ENCODE measurements at places on chromosomes 7 and 10.

DNA sequence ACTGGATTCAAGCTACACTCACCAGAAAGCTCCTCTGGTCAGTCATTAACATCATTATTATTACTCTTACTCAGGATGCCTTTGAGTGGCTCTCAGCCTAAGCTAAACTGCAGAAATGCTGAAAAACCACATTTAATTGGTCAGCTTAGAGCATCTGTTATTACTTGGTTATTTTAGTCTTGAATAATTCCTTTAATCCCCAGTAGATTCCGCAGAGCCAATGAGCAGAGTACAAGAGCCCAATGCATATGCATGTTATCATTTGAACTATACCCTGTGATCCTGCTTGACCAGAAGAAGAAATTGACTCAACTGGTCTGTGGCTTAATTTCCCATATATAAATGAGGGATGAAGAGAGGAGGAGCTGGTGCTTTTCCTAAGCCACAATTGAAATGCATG lies 417.6 kb upstream of the C7orf33 start:
- no peak for DNase-seq

- no peak for DNase-seq
These were observed 115.8 kb upstream of the SORCS1 start for GRCh38 chr10:107280293-107280692.

- DNase-seq, result no peak
These were observed 29.9 kb downstream of the CALML5 start for GRCh38 chr10:5469353-5470061.

GRCh38 chr10:116633216-116633600 lies 12.5 kb downstream of the PNLIPRP2 start:
- DNase-seq, result no peak

GRCh38 chr7:150945171-150945852 lies 32.8 kb downstream of the KCNH2 start:
- DNase-seq, result no peak

DNA sequence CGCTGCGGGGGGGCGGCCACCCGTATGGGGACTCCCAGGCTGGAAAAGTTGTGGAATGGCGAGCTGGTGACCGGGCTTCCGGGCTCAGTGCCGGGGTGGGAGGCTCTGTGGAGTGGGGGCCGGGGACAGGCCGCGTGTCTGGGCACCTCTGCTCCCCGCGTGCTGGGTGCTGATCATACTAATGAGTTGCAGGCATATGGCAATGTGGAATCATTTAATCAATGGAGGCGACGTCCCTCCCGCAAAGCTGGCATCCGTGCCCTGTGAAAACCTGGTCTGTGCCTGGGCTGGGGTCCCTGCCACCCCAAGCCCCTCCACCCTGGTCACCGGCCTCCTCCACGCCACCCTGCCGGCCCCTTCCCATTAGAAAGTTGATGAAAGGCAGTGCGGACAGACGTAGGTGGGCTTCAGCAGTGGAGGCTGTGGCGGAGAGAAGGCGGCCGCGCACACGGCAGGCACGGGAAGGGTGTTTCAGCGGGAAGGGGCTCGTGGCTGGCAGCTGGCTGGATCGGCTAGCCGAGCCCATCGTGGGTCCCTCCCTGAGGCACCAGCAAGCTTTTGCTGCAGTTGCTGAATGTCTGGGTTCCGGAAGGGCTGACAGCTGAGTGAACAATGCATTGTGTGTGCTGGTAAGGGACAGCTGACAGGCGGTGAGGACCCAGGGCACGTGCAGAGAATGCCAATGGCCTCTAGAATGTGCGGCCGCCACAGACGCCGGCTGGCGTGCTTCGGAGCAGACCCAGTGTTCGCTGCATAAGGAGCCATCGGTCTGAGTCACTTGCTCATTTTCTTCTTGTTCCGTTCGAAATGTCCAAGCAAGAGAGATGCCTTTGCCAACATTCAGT lies 1.5 kb downstream of the ADGRA1 start:
- DNase-seq, result no peak

DNA sequence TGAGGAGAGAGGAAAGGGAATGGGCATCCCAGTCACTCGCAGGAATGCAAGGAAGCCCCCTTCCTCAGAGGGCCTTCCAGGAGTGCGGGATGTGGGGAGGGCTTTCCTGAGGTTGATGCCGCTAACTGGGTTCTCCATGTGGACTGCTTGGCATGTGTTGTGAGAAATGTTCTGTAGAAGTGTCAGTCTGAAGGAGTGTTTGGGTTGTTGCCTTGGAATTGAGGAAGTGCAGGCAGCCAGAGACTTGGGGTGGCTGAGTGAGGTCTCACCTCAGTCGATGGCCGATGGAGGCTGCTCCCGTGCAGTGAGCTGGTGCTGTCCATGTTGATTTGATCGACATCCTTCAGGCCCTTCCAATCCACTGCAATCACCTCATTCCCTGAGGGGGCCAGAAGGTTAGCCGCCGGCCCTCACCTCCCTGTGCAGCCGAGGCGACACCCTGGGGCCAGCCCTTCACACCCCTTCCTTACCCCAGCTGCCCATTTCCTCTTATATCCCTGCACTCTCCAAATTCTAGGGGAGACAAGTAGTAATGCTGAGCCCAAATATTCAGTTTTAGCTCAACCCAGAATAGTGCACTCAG lies 2.7 kb downstream of the FAM131B start:
- peak; percentile 5 for DNase-seq

DNA sequence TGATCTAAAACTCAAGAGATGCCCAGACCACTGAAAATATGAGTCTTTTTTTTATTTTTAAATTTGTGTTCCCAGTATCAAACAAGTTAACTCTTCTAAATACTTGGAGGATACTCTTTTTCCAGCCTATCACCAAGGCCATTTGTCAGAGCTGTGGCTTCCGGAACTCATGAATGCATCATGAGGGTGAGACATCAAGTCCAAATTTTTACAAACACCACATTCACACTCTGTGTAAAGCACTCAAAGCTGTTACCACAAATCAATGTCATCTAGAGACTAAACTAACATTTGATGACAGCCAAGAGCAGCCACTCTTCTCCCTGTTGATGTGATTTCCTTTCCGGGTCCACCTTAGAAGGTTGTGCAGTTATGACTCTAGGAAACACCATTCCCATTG lies 43.8 kb upstream of the ARID5B start:
- no peak for DNase-seq

DNA sequence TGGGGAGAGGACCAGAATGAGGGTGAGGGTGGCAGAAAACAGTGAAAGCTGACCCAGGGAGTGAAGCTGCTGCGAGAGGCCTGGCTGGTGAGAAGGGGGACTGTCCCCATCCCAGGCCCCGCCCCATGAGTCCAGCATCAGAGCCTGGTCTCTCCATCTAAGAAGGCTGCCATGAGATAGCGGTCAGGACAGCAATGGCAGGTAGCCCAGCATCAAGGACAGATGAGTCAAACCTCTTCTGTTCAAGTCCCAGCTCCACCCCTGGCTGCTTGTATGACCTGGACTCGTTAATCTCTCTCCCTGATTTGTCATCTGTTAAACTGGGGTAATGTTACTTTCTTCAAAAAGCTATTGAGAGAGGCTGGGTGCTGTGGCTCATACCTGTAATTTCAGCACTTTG lies 22.2 kb downstream of the GPNMB start:
- no peak for DNase-seq

DNA sequence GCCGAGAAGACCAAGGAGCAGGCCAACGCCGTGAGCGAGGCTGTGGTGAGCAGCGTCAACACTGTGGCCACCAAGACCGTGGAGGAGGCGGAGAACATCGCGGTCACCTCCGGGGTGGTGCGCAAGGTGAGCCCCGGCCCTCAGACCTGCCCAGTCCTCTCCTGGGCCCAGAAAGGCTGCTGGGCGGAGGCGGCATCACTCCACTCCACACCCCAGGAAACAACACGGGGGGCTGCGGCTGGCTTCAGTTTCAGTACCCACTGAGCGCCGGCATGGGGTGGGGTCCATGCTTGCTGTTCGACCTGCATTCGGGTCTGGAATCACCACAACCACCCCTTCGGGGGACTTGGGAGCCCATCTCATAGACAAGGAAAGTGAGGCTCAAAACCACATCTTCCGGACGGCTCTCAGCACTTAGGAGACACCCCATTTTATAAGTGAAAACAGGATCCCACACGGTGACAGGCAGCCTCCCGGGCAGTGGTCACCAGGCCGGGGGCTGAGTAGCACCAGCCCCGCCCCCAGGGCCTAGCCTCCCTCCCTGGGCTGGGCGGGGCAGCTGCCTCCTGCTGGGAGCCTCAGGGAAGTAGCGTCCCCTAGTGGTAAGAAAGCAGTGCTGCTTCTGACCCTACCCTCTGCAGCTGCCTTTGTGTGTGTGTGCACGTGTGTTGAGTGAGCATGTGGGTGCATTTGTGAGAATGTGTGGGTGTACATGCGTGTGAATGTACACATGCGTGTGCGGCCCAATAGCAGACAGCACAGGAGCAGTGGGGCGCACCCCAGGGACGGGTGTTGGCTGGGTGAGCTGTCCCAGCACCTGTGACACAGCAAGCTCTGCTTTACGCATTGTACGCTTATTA lies 1.8 kb downstream of the SNCG start:
- DNase-seq, result no peak

GRCh38 chr7:29839921-29840320 lies 33.6 kb downstream of the WIPF3 start:
- DNase-seq, result no peak

DNA sequence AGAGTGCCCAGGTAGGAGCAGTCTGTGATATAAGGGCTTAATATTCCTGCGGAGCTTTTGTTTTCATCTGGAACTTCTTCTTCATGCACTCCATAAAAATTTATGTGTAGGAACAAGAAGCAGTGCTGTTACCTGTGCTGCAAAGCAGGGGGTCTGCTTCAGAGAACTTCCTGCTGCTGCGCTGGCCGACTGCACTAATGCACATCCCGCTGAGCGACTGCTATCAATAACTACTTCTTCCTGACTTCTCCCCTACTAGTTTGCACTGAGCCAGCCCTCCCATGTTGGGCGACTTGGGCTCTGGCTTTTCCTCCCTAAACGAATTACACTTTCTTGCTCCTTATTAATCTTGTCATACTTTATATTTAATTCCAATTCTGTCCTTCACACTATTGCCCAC lies 150.3 kb downstream of the NEBL start:
- no peak for DNase-seq

- no peak for DNase-seq
These were observed 110.3 kb downstream of the LRRC4 start for GRCh38 chr7:127920787-127921438.

DNA sequence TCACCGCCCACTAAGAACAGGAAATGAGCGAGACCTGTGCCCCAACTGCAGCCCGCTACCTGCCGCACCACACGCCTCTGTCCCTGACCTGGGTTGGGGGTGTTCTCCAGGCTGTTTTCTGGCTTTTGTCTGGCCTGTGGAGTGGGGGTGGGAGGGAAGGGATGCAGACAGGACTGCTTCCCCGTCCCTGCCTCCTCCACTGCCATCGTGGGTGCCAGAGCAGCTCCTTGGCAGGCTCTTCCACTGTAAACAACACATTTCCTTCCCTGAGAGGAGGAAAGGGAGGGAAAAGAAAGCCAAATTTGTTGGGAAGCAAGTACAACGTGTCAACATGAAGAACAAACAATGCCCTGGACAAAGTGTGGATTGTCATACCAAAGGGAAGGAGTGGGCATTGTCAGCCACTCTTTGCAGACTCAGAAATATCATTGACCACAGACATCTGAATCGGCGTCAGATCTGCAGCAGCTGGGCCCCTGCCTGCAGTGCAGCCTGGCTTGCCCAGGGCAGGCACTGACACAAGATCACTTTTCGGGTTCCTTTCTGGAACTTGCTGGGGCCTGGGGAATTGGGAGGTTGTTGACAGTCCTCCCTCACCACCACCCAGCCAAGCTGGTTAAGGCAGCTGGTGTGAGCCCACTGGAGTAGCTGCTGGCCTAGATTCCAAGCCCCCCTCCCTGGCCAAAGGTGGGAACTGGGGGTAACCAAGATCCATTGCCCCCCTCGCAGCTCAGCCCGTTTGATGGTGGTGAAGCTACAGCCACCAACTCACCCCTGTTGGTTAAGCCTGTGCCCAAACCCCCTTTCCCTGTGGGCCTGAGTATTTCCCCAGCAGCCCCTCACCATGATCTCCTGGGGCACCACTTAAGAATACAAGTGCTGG lies 22.6 kb upstream of the TRIM8 start:
- no peak for DNase-seq

DNA sequence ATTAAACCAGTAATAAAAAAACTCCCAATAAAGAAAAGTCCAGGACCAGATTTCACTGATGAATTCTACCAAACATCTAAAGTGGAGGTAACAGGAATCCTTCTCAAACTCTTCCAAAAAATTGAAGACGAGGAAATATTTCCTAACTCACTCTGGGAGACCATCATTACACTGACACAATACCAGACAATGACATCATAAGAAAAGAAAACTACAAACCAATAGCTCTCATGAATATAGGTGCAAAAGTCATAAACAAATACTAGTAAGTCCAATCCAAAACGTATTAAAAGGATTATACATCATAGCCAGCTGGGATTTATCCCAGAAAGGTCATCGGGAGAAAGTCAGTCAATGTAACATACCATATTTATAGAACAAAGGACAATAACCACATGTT lies 94.0 kb upstream of the RAB18 start:
- DNase-seq, result no peak

DNA sequence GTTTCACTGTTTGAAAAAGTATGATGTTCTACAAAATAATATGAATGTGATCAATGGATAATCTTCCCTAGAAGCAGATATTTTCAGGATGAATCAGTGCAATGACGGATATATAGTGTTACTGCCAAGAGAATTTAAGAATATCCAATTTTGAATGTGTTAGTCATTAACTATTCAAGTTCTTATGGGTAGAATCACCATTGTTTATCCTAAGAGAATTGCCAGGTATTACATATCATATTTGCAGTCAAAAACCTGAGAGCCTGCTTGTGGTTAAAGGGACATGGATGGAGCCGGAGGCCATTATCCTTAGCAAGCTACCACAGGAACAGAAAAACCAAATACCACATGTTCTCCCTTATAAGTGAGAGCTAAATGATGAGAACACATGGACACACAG lies 26.9 kb downstream of the AHR start:
- DNase-seq, result no peak

DNA sequence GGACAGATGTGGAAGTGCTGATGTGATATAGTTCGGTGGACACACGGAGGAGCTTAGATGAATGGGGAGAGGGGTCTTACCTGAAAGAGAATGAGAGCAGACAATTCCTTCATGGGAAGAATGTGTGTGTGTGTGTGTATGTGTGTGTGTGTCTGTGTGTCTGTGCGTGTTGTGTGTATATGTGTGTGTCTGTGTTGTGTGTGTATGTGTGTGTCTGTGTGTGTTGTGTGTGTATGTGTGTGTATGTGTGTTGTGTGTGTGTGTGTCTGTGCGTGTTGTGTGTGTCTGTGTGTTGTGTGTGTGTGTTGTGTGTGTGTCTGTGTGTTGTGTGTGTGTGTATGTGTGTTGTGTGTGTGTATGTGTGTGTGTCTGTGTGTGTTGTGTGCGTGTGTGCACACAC lies 104.2 kb downstream of the FAM204A start:
- no peak for DNase-seq

GRCh38 chr10:124627866-124628675 lies 116.1 kb downstream of the FAM53B start:
- no peak for DNase-seq

- DNase-seq, result no peak
These were observed 130.5 kb upstream of the TNS3 start for GRCh38 chr7:47712416-47712815.
